Globus pallidus (tissue), 1 donor: ENCODE measurements at places on chromosomes 5 and 9.

DNA sequence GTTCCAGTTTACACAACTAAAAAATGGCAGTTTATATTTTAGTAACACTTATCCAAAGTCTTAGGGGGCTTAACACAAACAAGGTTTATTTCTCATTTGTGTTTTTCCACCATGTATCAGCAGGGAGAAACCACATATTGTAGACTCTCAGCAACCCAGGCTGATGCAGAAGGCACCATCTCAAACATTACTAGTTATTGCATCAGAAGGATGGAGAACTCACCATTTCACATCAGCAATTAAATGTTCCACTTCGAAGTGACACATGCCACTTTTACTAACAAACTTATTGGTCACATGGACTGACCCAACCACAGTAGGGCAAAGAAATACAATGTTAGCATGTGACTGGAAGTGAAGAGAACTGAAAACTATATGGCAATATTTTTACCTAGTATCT is 22.5 kb upstream of the SMC2 start:
- DNase-seq = no peak

- DNase-seq = no peak
These were observed 195.6 kb downstream of the SAXO1 start for GRCh38 chr9:18837402-18837801.

- no peak for DNase-seq
These were observed 14.3 kb downstream of the CNTFR start for GRCh38 chr9:34575241-34575640.

DNA sequence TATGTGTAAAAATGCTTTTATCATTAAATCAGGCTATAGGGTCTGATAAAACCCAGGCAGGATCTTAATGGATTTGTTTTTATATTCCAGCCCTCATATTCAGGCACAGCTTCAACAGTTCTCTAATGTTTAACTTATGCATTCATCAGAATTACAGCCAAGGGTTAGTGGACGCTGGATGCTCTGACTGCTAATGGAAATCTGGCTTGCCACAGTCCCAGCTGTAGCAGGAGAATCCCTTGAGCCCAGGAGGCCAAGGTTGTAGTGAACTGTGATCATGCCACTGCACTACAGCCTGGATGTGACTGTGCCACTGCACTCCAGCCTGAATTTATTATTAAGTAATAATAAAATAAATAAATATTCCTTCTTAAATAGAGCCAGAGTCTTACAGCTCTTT is 98.0 kb downstream of the SLC25A46 start:
- DNase-seq = no peak

- no peak for DNase-seq
These were observed 36.3 kb upstream of the HAND1 start for GRCh38 chr5:154514331-154514730.

DNA sequence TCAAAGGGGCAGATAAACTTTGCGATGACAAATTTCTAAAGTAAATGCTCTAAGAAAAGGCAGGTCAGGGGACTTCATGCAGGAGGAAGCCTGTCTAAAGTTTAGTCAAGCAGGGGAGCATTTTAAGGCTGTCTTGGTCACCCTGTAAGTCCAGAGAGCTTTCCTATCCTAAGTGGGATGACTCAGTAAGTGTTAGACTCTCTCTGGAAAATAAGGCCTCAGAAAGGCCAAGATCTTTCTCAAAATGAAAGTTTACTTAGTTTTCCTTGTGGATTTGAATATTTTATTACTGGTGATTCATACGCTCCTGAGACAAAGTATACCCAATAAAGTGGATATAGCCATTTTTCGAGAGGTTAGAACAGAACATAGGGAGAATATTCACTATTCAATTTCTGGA is 806.9 kb upstream of the CDH9 start:
- DNase-seq = no peak

DNA sequence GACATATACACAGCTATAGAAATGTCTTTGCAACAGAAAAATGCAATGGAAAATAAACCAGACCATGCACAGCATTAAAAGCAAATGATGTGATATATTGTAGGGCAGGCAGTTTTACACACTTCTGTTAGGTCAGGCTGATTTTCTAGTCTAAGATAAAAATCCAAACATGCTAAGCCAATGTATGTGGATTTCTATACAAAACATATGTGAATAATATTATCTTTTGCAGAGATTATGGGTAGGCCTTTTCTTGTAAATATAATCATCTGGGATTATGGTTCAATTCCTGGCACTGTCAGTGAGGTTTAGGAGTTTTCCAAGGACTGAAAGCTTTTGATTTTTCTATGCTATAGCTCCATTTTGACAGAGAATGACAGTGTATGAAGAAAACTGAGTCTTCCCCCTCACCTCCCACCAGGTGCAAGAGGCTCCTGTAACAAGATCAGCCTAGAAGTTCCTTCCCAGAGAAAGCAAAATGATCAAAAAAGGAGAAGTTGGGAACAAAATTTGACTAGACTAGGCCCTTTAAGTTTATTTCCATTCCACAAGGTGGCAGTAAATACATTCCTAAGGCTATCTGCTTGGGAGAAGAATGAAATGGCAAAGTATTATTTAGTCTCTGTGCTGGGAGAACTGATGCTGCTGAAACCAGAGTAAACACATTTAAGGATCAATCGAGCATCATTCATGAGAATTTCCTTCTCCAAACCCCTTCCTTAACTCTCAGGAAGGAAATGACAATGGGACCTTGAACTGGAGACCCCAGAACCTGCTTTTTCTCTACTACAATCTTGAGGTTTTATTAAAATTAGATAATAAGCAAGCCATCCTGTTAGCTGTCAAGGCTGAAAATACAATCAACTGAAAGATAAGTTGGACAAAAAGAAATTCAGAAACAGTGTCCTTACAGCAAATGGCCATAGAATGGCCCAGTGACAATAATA is 133.0 kb upstream of the TUT7 start:
- DNase-seq = peak; percentile 60

DNA sequence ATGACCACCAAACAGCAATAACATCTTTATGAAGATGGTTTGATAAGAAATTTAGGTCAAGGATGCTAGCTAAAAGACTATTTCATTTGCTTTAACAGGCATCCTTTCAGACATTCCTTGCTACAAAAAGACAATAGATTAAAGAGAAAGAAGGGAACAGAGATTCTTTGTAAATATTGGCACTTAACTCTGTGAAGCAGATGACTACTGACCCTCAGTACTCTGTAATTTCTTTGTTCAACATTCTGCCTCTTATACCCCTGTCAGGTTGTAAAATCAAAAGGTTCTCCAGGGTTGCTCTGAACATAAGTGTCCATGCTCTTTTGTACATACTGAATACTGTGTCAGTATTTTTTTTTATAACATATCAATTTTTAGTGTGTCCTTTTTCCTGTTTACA is 610.6 kb upstream of the GRAMD2B start:
- DNase-seq = peak; percentile 69

DNA sequence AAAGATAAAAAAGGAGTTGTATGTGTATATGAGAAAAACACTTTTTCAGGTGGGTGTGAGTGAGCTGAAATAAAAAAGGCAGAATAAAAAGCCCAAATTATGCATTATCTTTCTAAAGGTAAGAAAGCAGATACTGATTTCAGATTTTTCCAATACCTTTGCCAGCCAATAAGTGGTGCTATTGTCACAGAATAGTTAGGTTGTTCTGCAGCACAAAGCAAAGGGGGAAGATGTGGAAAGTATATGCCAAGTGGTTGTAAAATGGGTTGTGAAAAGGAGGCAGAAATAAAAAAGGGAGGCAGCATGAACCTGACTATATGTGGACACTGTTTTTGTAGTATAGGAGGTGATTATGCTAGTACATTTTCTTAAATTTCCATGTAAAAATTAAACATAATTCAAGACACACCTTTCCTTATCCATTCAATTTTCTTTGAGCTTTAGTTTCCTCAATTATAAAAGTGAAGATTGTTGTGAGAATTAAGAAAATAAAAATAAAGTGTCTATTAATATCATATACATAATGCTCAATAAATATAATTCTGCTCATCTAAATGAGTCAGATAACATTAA is 106.7 kb downstream of the SMIM15 start:
- DNase-seq = peak; percentile 31

DNA sequence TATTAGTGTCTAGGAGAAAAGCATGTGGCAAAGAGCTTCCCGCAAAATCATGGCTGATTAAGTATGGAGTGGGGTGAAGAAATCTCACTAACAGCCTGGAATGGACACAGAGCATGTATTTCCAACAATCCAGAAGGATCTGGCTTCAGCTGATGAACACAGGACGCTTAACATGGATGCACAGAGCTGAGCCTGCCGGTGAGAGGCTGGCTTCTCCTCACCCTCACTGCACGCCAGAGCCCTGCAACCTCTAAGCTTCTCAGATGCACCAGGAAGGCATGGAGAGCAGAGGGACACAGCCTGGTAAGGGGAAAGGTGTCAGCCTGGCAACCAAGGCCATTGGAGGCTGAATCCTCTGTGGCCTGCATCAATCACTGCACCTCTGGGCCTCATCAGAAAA is 298.5 kb downstream of the TRIM32 start:
- no peak for DNase-seq

DNA sequence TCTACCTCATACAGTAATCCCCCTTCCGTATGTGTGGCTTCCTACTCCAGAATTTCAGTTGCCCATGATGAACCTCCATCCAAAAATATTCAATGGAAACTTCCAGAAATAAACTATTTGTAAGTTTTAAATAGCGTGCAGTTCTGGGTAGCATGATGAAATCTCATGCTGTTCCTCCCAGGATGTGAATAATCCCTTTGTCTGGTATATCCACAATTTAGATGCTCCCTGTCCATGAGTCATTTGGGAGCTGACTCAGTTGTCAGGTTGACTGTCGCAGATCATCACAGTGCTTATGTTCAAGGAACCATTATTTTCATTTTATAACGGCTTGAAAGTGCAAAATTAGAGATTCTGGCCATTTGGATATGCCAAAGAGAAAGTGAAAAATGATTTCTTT is 290.1 kb upstream of the CDH9 start:
- DNase-seq = no peak

GRCh38 chr9:35001803-35002502 is 12.4 kb downstream of the DNAJB5 start:
- no peak for DNase-seq

GRCh38 chr5:155631116-155631515 is 617.6 kb downstream of the KIF4B start:
- no peak for DNase-seq

DNA sequence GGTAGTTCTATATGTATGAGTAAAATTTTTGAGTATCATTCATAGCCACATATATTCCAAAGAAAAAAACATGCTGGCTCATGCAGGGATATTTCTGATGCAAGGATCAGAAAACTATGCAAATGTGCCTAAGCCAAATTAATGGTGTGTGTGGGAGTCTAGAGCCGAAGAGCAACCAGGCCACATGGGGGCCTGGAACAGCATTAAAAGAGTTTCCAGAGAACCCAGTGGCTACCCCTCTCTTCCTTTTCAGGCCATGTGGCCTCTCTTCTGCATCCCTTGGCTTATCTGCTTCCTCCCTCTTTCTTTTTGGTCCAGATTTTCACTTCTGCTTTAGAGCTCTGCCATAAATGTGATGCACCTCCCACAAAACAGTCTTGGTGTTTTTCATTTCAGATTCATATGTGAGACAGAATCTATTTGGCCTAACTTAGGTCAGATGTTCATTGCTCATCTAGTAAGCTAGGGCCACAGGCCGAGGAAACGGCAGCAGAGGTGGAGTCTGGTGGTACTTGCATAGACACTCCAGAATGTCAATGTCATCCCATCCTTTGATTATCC is 300.0 kb downstream of the SH3GL2 start:
- DNase-seq = no peak
